ENCODE measurements at places on chromosomes 7 and 10. TPM values are rescaled to one million over a fixed set of nuclear protein-coding genes. Genes with fewer than 3 reads are reported as not detected.
A peak's percentile ranks its signal among the peaks of the same experiment; 100 is the strongest.

The ATG9B gene
- 0.29 TPM for total RNA-seq

The CALCR gene
- not detected for total RNA-seq

The GPC2 gene
- 0.65 TPM for total RNA-seq

The NPFFR1 gene
- total RNA-seq = not detected

The KBTBD2 gene
- total RNA-seq = 27.4 TPM

The NRCAM gene
- total RNA-seq = 1.1 TPM

The SLC29A4 gene
- 0.96 TPM for total RNA-seq

The UNCX gene
- total RNA-seq = not detected

The SP8 gene
- 0.71 TPM for total RNA-seq

The MBL2 gene
- total RNA-seq = not detected

The LRRC18 gene
- total RNA-seq = not detected

The GPRIN2 gene
- not detected for total RNA-seq

The MYH16 gene
- total RNA-seq = not detected

The CASTOR2 gene
- 2.6 TPM for total RNA-seq

The GIMAP5 gene
- not detected for total RNA-seq

DNA sequence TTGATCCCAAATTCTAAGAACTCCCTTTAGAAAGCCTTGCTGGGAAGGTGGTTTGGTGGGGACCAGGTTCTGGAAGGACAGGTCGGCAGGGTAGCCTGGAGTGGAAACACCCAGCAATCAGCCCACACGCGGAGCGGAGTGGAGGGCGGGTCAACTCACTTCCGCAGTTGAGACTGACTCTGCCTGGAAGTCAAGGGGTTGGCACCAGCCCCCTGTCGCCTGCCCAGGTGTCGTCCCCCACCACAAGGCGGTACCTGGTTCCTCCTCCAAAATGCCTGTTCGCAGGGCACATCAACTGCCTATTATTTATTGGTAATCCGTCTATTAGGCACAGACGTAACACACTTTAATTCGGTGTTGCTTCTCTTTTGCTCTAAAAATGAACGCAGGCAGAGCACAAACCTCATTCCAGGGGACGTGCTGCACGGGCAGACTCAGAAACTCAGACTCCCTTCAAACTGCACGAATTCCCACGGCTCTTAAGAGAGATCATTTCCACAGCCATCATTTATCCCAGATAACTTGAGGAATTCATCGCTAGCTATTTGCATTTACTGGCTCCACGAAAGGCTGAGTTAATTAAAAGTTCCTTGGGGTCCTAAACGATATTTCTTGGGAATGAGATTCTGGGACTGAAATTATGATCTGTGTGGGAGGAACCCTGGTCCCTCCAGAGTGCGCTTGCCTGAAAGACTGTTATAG is 248.2 kb upstream of the PPP2R2D start:
- no peak for DNase-seq

- DNase-seq = peak; percentile 43
These were observed 120.3 kb upstream of the PTPRZ1 start for GRCh38 chr7:121752706-121753105.

- peak; percentile 4 for DNase-seq
These were observed 47.6 kb downstream of the SLIT1 start for GRCh38 chr10:97138174-97138573.

- no peak for DNase-seq
These were observed 75.9 kb upstream of the HGF start for GRCh38 chr7:81845744-81846241.

DNA sequence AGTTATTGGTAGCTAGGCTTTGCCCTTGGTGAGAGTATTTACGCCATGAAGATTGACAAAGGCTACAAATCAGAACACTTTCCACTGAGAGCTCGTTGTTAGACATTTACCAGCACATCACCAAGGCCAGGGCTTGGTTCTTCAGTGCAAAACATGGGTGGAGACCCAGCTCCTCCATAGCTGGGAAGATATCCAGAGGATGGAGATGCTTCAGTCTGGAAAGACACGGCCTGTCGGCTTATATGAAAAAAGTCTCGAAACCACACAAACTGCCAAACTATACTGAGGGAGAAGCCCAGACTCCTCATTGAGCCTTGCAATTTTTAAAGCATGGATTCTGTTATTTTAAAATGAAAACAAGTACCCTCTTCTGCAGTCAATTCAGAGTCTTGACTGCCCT is 83.4 kb upstream of the ANLN start:
- DNase-seq = no peak

GRCh38 chr7:43135129-43135528 is 22.7 kb downstream of the HECW1 start:
- DNase-seq = peak; percentile 63

DNA sequence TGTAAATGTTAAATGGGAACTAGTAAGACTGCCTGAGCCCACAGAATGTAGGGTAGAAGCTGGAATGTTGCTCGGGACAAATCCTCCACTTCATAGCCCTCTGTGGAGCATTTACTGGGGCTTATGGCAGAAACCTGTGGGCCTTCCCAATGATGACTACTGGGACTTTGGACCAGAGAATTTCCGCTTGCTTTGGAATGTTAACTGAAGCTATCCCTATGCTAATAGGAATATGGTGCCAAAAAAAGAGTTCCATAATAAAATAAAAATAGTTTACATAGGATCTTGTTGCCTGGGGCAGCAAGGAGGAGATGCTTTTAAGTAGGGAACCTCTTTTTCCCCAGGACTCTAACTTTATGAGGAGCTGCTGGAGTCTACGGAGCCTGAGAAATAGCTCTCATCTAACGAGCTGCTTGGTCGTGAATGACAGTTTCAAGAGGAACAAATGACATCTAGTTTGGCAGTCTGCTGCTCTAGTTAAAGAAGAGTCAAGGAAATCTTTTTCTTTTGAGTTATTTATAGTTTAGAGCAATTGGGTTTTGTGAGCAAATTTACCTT is 5.7 kb upstream of the DYNC2I1 start:
- no peak for DNase-seq

GRCh38 chr7:104961821-104962220 is 52.2 kb upstream of the KMT2E start:
- DNase-seq = no peak

- no peak for DNase-seq
These were observed 73.2 kb upstream of the PDK4 start for GRCh38 chr7:95669513-95669912.

DNA sequence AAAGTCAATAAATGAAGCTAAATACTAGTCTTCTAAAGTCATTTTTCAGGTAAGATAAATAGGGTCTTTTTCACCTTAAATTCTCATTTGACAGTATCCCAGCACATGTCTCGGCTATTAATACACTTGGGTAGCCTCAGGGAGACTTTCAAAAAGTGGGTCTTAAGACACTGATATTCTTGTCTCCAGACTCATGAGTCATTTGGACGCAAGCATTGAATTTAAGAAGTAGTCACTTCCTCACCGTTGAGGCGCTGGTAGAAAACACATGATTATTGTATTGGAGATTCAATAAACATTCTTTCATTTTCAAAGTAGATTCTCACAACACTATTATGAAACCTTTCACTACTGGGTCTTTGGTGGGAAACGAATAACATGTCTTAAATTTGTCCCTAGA is 108.9 kb upstream of the SP8 start:
- DNase-seq = peak; percentile 85

DNA sequence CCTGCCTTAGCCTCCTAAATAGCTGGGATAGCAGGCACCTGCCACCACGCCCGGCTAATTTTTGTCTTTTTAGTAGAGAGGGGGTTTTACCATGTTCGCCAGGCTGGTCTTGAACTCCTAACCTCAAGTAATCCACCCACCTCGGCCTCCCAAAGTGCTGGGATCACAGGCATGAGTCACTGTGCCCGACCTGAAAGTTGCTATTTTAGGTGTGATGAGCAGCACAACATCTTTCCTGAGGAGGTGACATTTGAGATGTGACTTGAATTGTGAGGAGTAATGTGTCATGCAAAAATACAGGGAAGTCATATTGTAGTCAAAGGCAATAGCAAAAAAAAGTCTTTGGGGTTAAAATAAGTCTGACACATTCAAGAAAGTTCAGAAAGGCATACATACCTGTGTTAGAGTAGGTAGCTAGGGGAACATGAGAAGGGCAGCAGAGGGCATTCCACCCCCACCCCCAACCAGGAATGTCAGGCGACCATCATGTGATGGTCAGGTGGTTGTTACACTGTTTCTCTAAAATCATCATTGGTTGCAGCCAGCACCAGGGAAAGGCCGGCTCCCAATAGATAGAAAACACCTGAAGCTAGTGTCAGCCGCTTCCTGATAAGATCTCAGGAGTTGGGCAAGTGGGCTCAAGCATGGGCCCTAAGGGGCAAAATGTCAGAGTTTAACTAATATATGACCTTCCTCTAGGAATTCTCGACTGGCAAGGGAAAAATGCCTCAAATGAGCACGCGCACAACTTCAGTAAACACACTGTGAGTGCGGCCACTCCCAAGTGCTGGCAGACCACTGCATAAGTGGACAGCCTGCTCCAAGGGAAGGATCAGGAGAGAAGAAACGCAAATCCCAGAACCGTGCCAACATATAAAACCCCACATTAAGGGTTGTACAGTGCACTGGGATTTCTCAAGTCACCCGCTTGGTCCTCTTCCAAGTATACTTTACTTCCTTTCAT is at the start of gene TACC2:
TACC2 (plus strand) TSS at position 803 of the 964 bp plus-strand sequence. CDS start 32,819 bp downstream, outside the sequence.
- DNase-seq = no peak

DNA sequence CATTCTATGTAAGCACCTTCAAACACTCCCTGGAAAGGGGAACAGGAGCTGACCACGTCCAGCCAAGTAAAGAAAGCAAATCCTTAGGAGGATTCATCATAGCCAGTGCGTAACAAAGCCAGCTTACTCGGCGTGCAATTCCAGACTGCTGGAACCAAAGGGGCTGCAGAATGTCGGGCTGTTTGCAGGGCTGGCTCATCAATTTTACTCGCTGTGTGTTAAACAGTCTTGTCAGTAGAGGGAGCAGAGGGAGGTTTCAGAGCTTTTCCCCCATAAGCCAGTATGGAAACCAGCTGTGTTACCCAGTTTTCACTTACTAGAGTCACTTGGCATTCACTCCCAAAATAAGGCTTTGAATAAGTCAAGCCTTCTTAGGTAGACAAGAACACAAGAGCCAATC is 127.1 kb downstream of the KMT2E start:
- peak; percentile 18 for DNase-seq

- peak; percentile 38 for DNase-seq
These were observed 1181.6 kb downstream of the DNAJB9 start for GRCh38 chr7:109751241-109751640.

- DNase-seq = no peak
These were observed 2.2 kb downstream of the IFT22 start for GRCh38 chr7:101319401-101319800.

- no peak for DNase-seq
These were observed 7.9 kb downstream of the BRI3 start for GRCh38 chr7:98289333-98289875.

- peak; percentile 32 for DNase-seq
These were observed 67.0 kb downstream of the CTBP2 start for GRCh38 chr10:125093199-125093973.

DNA sequence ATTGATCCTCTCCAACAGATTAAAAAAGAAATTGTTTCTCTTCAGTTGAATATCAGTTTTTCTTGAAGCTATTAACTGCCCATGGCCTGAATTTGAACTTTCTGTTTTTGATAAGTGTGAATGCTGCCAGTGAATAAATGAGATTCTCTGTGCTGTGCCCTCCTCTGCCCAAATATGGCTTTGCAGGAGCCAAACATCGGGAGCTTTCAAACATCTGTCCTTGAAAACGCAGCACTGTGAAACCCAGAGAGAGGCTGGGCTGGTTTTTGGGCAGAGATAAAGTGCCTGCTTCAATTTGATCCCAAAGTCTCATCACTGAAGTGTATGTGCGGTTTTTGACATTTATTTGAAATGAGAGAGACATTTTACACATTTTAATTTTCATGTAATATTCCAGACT is 268.3 kb upstream of the SHH start:
- DNase-seq = no peak

- no peak for DNase-seq
These were observed 10.3 kb upstream of the OCM start for GRCh38 chr7:5870311-5870710.

DNA sequence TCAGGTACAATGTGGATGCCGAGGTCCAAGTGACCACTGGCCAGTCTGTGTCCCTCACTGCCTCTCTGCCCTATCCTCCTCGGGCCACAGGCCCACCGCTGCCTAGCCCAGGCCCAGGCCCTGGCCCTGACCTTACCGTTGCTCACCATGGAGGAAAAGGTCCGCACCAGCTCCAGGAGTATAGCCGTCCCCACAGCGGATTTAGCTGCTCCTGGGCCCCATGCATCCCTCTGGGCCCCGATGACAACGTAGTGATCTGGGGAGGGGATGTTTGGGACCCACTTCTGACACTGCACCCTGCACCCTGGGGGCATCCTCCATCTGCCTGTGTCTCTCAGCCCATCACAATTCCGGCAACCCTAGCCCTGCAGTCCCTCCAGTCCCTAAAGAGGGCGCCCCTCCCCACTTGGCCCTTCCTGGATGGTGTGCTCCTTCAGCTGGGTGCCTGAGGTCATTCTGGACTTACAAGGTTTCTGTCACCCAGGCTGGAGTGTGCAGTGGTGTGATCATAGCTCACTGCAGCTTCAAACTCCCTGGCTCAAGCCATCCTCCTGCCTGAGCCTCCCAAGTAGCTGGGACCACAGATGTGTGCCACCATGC is 12.1 kb downstream of the TFR2 start:
- peak; percentile 37 for DNase-seq

DNA sequence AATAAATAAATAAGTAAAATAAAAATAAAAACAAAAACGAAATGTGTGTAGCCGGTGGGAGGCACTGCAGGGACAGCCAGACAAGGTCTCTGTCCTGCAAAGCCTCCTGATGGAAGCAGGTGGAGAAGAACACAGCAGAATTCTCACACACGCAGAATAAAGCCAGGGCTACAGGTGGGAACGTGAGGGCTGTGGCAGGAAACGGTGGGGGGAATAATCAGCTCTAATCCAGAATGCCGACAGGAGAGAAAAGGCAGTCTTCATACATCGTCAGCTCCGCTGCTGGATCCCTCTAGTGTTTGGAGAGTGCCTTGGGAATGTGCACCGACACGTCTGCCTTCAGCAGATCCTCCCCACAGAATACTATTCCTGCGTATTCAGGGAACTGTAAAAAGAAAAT is 6.8 kb upstream of the SNX8 start:
- no peak for DNase-seq

GRCh38 chr10:132181691-132182425 is 4.9 kb upstream of the DPYSL4 start:
- no peak for DNase-seq

DNA sequence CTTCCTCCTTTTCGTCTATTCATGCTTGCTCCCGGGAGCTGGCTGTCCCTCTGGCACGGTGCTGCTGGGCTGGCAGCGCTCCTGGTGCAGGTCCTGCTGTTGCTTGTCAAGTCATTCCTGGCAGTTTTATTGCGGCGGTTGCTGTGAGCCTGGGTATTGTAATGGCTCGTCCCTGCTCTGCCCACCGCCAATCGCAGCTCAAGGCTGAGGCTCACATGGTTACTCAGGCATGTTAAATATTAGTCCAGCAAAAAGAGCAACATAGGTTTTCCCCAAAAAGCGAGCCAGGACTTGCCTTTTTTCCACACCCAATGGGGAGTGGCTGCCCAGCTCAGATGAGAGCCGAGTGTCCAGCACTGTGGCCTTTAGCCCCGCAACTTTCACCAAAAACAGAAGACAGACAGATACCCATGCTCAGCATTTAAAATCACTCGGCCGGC is 492.9 kb upstream of the FOXK1 start:
- peak; percentile 91 for DNase-seq

Data from MCF 10A (cell line).